Fibroblast of skin of left biceps (primary cell): ENCODE measurements at places on chromosomes 1 and 21.

GRCh38 chr1:89808441-89809117 lies 12.3 kb upstream of the LRRC8D start:
- DNase-seq, result no peak

DNA sequence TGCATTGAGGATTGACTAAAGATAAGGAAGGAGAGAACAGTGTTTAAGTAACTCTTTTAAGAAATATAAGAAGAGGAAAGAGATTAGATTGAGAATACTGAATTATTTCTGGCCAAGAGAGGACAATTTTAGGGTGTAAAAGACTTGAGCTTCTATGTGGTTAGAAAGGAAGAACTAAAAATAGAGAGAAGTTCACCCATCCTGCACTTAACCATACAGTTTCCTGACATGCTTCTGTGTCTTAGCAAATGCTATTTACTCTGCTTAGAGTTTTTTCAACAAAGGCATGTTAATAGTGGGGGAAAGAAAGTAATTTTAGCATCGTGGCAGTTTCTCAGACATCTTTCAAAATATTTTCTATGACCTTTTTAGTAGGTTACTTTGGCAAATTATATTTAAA lies 122.8 kb upstream of the GPR52 start:
- DNase-seq, result no peak

GRCh38 chr1:223288826-223289225 lies 75.2 kb downstream of the SUSD4 start:
- no peak for DNase-seq

DNA sequence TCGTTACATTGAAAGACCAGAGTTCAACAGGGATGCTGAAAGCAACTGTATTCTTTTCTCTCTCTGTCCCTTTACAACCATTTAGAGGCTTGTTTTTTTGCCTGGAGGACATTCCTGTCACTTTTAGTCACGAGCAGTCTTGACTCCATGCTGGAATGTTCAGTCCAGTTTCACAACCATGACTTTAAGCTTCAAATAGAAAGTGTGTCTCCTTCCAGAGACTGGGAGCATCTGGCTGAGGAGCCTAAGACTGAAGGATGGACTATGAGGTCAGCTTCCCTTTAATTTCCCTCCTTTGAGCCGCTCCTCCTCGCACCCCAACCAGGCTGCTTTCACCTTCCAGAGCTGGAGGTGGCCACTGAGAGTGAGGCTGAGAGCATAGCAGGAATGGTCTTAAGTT lies 10.5 kb upstream of the RYR2 start:
- DNase-seq, result no peak

DNA sequence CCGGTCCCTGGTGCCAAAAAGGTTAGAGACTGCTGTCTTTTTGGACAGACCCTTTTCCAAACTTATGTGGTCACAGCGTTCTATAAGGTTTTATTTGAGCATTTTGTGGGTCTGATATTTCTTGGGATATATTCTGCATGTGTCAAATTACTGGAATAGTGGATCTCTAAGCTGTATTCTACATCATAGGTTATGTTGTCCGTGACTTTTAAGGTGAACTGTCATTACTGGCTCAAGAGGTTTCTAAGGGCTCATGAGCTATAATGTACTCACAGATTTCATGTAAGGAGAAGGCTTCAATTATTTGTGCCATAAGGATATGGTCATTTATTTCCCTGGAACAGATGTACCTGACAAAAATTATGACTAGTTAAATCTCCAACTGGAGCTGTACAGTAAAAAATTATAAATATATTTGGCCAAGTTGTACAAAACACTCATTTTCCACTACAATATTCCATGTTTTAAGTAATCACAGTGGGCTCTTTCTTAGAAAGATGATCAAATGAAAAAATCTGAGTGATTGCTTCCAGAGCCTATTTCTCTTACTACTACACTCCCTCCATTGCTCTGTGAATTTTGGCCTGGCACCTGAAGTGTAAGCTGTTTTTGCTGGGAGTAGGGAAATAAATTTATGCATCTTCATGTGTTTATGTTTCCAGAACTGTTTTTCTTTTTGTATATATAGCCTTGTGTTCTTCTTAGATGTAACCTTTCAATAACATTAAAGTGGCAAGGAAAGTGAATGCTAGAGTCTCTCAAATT lies 538.1 kb upstream of the ZRANB2 start:
- no peak for DNase-seq

GRCh38 chr1:233261206-233261605 lies 34.3 kb downstream of the PCNX2 start:
- no peak for DNase-seq

DNA sequence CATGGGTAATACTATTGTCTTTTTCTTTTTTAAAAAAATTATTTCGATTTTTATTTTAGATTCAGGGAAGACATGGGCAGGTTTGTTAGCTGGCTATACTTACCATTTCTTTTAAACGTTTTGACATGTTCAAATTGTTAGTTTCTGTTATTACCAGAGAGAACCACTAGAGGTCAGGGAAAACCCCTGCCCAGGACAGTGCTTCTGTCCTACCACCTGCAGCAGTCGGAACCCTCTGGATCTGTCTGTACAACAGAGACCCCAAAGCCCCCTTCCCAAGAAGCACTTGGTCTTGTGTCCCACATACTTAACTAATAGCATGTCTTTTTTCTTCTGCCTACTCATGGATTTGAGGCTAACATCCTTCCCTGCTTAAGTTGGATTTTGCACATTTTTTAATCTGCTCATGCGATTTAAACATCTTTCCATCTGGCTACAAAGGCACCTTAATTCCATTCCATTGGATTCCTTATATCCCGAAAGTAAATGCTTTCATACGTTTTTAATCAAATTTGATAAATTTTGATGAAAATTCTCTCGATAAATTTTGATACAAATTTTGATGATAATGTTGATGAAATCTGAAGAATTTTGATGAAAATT lies 10.0 kb upstream of the C1orf115 start:
- DNase-seq, result no peak

DNA sequence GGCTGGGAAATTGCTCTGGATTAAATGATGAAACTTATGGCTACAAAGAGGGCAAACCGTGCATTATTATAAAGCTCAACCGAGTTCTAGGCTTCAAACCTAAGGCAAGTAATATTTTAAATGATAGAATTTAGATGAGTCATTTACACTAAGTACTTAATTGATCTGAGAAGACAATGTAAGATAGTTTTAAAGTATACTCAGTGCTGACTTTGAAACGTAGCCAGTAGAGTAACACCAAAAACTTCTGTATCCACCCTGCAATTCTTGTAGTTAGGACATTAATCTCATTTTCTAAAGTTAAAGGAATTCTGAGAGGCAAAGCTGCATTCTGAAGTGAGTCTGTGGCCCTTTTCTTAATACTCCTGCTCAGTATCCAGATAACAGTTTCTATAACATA lies 20.8 kb downstream of the ATP1B1 start:
- DNase-seq, result no peak

GRCh38 chr1:201100169-201100930 lies 11.9 kb downstream of the CACNA1S start:
- no peak for DNase-seq

GRCh38 chr1:240152611-240153297 lies 61.1 kb downstream of the FMN2 start:
- no peak for DNase-seq

GRCh38 chr1:243921111-243921510 lies 71.1 kb upstream of the AKT3 start:
- DNase-seq, result no peak

GRCh38 chr1:64135462-64136223 lies 67.8 kb upstream of the UBE2U start:
- DNase-seq, result no peak
